ENCODE measurements at places on chromosomes 12 and 14. TPM values are rescaled to one million over a fixed set of nuclear protein-coding genes. Genes with fewer than 3 reads are reported as not detected.

HOXC9 gene
- total RNA-seq = 37.2 TPM

CLEC2B gene
- total RNA-seq = 2.4 TPM

GPR33 gene
- not detected for total RNA-seq

CTDSP2 gene
- 120 TPM for total RNA-seq

PLCZ1 gene
- not detected for total RNA-seq

VIPAS39 gene
- total RNA-seq = 12.4 TPM

DNA sequence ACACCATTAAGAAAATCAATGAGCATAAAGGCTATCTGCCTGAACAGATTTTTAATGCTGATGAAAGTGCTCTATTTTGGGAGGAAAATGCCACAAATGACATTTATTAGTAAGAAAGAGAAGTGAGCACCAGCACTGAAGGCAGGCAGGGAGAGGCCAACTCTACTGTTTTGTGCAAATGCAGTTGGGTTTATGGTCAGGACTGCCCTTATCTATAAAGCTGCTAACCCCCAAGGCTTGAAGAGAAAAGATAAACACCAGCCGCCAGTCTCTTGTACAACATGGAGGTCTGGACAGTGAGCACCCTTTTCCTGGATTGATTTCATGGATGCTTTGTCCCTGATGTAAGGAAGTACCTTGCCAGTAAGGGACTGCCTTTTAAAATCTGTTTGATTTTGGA, 246.8 kb upstream of the SFSWAP start:
- H3K36me3 ChIP-seq = no peaks in the 10 kb centered on the region
- no peak for DNase-seq
- no peak overlapping the region for H3K4me3 ChIP-seq
- no peaks in the 10 kb centered on the region for H3K4me1 ChIP-seq
- no peak overlapping the region for H3K27ac ChIP-seq

GRCh38 chr14:26289891-26290486, 307.8 kb downstream of the NOVA1 start:
- no peak overlapping the region for H3K4me3 ChIP-seq
- DNase-seq = no peak
- no peaks in the 10 kb centered on the region for H3K36me3 ChIP-seq

DNA sequence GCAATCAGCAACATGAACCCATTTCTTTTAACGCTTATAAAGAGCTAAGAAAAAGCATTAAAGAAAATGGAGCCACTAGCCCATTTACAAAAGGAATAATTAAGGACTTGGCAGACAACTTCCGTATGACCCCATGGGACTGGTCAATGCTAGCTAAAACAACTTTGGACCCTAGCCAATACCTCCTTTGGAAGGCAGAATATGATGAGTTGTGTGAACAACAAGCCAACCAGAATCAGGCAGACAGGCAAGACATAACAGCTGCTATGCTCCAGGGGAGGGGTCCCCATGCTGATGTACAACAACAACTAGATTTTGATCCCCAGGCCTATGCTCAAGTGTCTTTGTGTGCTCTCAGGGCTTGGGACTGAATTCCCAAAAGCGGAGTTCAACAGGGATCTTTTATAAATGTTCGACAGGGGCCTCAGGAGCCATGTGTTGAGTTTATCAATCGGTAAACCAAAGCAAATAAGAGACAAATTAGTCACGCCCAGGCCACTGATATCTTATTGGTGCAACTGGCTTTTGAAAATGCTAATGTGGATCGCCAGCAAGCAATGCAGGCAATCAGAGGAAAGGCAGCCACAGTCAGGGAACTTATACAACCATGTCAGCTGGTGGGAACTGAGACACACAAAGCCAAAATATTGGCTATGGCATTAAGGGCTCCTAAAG, 254.4 kb upstream of the DIO2 start:
- H3K27me3 ChIP-seq = no peaks in the 10 kb centered on the region
- no peaks in the 10 kb centered on the region for H3K4me1 ChIP-seq
- no peak overlapping the region for H3K4me3 ChIP-seq
- DNase-seq = no peak
- no peaks in the 10 kb centered on the region for H3K36me3 ChIP-seq

DNA sequence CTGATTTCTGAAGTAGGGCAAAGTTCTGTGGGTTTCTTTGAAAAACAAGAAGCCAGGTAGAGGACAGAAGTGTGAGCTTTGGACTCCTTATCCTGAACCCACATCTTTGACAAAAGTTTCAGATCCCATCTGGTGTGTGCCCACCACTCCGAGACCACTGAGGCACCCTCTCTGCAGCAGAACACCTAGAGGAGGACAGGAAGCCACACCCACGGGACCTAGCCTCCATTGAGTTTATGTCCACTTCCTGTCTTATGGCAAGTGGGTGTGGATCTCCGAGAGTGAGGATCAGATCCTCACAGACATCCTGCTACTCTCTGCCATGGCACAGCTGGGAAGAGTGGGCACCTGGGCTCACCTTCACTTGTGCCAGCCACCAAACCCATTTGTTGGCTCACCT, 16.8 kb upstream of the OR6S1 start:
- no peak for DNase-seq
- H3K4me1 ChIP-seq = no peaks in the 10 kb centered on the region
- H3K4me3 ChIP-seq = no peak overlapping the region
- H3K27me3 ChIP-seq = no peaks in the 10 kb centered on the region
- no peak overlapping the region for H3K27ac ChIP-seq

GRCh38 chr14:57080691-57081090, 188.0 kb downstream of the EXOC5 start:
- H3K36me3 ChIP-seq = no peaks in the 10 kb centered on the region
- DNase-seq = no peak
- H3K27ac ChIP-seq = no peak overlapping the region
- no peak overlapping the region for H3K4me3 ChIP-seq
- no peaks in the 10 kb centered on the region for H3K4me1 ChIP-seq

- no peak overlapping the region for H3K4me3 ChIP-seq
- H3K27ac ChIP-seq = peak overlapping the region; percentile 23
- H3K36me3 ChIP-seq = no peaks in the 10 kb centered on the region
Observed at GRCh38 chr14:39203659-39204606, 28.9 kb downstream of the PNN start.

DNA sequence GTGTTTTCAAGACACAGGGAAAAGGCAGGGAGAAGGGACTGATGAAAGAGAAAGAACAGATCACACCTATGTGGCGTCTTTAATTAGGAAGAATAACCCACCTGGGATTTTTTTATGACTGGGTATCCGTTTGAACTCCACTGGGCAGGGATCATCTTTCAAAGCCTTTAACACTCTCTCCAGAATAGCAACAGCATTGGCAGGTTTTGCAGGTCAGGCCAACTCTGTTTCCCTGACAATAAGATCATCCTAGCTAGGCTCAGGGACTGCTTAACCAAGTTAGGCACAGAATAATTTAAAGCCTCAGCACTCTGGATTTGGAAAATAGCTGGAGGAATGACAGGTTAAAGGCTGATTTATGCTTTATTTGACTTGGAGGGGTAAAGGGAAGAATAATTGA, 117.6 kb downstream of the SUDS3 start:
- no peak overlapping the region for H3K4me3 ChIP-seq
- no peaks in the 10 kb centered on the region for H3K36me3 ChIP-seq
- DNase-seq = no peak

- no peak for DNase-seq
- H3K4me1 ChIP-seq = no peaks in the 10 kb centered on the region
- H3K36me3 ChIP-seq = no peaks in the 10 kb centered on the region
- H3K4me3 ChIP-seq = no peak overlapping the region
- no peaks in the 10 kb centered on the region for H3K27me3 ChIP-seq
- H3K27ac ChIP-seq = no peak overlapping the region
Observed at GRCh38 chr14:101500061-101500460, 61.2 kb upstream of the DIO3 start.

DNA sequence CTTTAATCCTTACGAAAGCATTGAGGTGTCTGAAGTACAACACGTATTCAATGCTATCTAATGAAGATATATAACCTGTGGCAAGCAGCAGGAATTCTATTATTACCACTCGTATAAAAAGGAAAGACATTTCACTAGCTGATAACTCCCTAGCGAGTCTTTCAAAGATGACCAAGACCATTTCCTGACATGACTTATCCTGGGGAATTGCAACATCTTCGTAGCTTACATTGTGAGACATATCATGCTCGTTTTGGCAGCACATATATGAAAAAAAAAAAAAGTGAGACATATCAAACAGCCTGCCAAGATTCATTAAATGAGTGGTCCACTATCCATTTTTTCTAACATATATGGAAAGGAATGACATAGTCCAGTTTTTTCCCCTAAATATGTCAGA, 337.0 kb downstream of the FSCB start:
- no peaks in the 10 kb centered on the region for H3K27me3 ChIP-seq
- no peak overlapping the region for H3K4me3 ChIP-seq
- H3K4me1 ChIP-seq = peaks cover 1% of the 10 kb centered on the region
- no peaks in the 10 kb centered on the region for H3K36me3 ChIP-seq

- no peaks in the 10 kb centered on the region for H3K27me3 ChIP-seq
- no peak for DNase-seq
- H3K27ac ChIP-seq = peak overlapping the region; percentile 96
Observed at GRCh38 chr12:106125351-106126095, 13.2 kb downstream of the NUAK1 start.

DNA sequence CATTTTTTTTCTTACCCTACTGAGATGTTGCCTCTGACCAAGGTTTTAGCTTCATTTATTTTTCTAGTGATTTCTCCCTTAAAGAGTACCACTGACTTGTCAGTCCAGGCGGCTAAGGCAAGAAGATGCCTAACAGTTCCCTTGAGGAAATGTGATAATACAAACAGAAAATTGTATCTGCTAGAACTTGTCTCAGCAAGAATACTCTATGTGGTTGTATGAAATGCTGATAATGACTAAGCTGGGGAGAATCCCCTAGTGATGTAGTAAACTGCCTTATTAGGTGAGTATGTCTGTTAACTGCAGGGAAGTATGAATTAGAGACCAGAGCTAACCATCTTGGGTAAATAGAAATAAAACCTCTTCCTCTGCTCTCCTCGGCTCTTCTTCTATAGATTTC, 6.7 kb downstream of the C12orf54 start:
- H3K27me3 ChIP-seq = peaks cover 22% of the 10 kb centered on the region
- H3K36me3 ChIP-seq = no peaks in the 10 kb centered on the region
- no peak overlapping the region for H3K27ac ChIP-seq
- no peaks in the 10 kb centered on the region for H3K4me1 ChIP-seq
- DNase-seq = no peak

DNA sequence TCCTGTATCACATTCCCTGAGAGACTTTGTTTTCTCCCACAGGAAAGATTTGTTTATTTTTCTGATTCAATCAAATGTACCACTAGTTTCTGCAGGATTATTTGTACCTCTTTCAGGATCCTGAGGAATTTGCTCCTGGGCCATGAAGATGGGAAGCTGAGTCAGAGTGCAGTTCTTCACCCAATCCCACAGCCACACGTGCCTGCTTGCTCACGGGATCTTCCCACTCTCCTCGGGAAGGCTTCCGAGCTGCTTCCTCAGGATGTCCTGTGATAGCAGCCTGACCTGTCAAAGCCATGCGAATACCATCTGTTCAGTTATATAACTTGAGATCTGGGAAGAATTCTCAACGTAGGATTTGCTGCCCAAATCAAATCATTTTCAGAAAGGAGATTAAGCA, 41.8 kb upstream of the HIF1A start:
- H3K4me3 ChIP-seq = no peak overlapping the region
- H3K36me3 ChIP-seq = no peaks in the 10 kb centered on the region
- H3K27me3 ChIP-seq = no peaks in the 10 kb centered on the region
- no peak overlapping the region for H3K27ac ChIP-seq
- no peaks in the 10 kb centered on the region for H3K4me1 ChIP-seq

All from Panc1 (cell line).